ENCODE measurements at places on chromosomes 12 and 14. TPM values are rescaled to one million over a fixed set of nuclear protein-coding genes. Genes with fewer than 3 reads are reported as not detected.

DNA sequence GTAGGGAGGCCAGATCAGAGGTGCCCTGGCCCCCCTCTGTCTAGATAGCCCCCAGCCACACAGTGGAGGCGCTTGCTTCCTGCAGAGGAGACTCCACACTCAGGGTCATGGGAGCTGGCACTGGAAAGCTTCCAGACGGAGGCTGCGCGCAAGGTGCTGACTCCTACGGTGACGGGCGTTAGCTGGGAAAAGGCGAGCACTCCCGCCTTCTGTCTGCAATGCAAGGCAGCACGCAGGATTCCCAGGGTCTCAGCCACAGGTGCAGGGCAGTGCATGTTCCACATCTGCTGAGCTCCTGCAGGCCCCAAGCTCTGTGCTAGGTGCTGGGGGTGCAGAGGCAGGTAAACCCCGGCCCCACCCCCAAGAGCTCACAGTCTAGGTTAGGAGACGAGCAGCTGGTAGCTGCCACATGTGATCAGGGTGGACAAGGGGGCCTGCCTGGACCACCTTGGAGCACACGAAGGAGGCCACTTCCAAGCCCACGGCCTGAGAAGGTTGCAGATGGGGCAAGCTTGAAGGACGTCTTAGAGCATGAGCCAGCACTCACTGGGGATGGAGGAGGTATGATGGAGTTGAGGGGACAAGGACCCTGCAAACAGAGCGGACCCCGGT, 310.9 kb upstream of the DIO3 start:
- no peak for DNase-seq

GRCh38 chr14:32633224-32633859, 304.2 kb downstream of the AKAP6 start:
- no peak for DNase-seq

DNA sequence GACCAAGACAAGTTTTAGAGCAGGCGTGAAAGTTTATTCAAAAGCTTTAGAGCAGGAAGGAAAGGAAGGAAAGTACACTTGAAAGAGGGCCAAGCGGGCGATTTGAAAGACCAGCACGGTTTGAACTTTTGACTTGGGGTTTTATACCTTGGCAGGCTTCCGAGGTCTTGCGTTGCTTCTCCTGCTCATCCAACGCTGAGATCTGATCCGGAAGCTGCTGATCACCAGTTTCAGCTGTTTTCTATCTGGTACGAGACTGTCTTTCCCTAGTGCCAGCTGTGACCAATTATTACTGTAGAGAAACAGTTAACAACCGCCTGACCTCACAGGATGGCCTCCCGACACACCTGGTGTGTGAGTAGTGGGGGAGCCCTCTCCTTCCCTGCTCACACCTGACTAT, 20.6 kb upstream of the SNRPF start:
- no peak for DNase-seq

DNA sequence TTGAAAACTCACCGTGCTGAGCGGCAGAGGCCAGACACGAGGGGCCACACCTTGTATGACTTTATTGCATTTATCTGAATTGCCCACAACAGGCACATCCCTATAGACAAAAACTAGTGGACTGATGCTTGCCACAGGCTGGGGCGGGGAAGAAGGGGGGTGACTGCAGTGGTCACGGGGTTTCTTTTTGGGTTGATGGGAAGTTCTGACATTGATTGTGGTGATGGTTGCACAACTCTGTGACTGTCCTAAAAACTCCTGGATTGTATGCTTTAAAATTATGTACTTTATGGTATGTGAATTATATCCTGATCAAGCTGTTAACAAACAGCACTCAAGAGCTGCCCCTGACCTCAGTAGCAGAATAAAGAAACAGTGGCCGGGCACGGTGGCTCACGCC, 25.7 kb downstream of the DHX37 start:
- no peak for DNase-seq

DNA sequence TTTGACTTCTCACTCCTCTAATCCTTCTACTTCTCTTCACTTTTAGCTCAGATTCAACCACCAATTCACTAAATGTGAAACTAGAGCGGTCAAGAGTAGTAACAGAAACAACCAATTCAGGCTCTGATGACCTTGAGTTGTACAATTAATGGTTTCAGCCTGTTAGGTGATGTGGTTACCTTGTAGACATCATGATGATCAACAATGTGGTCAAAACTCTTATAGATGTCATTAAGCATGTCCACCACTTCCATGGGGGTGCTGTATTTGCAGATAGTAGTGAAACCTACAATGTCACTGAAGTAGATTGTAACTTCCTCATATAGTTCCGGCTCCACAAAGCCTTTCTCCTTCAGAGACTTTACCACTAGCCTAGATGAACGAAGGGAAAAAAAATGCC, 54.1 kb upstream of the PLBD1 start:
- no peak for DNase-seq

GRCh38 chr12:25151476-25151875, 43.5 kb downstream of the DNAI7 start:
- DNase-seq: peak; percentile 75

GRCh38 chr14:72024043-72024407, 91.8 kb downstream of the RGS6 start:
- peak; percentile 15 for DNase-seq

DNA sequence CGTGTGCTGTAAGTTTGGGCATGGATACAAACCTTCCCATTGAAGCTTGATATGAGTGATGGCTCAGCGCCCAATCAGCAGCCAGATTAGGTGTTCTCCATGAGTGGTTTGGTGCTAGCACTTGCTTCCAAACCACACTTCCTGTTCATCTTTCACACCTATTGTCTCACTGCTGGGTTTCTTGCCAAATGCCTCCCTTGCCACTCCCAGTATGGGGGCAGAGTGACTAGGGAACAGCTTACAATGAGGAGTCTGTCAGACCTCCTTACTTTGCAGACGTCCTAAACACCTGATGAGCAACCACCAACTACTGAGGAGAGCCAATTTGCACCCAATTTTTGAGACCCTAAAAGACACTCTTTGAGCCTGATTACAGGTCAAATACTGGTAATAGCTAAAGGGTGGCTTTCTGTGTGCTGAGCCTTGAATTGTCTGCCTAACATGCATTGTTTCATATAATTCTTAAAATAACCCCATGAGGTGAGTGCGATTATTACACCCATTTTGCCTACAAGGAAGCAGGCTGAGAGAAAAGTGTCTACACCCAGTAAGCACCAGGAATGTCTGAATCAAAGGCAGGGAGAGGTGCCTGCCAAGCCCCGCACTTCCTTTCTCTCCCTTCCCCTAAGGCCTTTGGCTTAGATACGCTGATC, 48.4 kb upstream of the FOS start:
- DNase-seq: no peak

- DNase-seq: no peak
Observed at GRCh38 chr14:32472512-32473463, 143.7 kb downstream of the AKAP6 start.

- no peak for DNase-seq
Observed at GRCh38 chr14:20624495-20625070, 16.9 kb downstream of the OR6S1 start.

DNA sequence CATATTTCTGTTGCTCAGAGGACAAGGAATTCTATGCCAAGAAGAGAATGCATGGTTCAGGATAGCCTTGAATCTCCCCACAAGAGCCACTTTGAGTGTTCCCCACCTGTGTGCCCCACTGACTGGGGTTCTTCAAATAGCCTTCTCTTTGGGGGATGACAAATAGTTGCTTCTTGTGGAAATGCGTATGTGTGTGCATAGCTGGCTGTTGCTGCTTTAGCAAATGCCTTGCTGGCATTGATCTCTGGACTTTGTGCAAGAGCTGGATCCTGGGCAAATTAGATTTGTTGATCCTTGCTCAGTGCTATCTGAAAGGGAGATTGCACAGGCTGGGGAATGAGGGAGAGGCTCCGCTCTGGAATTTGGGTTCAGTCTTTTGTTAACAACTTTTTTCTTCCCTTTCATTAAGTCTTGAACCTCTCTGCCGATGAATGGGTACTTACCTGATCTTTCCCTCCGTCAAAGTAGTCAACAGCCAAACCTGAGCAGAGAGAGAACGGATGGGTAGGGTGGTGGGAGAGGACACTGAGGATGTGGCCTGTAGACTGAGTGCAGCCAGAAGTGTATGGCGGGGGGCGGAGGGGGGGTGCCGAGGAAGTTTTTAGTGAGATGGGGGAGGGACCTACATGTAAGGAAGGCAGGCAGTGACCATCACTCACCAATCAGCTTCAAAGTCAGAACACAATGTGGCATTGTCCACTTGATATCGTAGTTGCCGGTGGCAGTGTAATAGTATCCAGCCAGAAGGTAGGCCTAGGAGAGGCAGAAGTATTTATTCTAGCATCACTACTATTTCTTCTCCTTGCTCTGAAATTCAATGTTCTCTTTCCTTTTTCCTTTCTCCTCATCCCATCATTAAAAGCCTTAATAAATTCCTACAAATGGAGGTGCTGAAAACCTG, 10.7 kb downstream of the EMG1 start:
- no peak for DNase-seq

DNA sequence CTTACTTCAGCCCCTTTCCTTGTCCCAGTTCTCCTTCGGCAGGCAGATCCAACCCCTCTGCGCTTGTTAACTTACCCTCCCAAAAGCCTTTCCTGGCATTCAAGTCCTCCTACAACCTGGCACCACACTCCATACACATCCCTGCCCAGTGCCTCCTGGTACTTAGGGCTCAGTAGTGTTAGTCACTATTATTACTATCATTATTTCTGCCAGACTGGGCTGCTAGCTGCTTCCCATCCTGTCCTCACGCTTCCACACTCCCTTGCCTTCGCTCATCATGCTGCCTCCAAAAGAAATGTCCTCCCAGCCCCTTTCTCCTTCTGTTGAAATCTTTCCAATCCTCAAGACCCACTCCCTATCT, 1.6 kb upstream of the HDAC7 start:
- no peak for DNase-seq

GRCh38 chr12:45939759-45940158, 50.6 kb downstream of the SCAF11 start:
- DNase-seq: no peak

DNA sequence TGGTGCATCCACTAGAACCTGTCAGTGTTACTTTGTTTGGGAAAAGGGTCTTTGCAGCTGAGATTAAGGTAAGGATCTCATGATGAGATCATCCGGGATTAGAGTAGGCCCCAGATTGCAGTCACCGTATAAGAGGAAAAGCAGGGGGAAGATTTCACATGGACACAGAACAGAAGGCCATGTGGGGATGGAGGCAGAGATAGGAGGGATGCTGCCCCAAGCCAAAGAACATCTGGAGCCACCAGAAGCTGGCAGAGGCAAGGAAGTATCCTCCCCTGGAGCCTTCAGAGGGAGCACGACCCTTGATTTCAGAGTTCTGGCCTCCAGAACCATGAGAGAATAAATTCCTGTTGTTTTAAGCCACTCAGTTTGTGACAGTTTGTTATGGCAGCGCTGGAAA, 39.6 kb downstream of the CMKLR1 start:
- no peak for DNase-seq

DNA sequence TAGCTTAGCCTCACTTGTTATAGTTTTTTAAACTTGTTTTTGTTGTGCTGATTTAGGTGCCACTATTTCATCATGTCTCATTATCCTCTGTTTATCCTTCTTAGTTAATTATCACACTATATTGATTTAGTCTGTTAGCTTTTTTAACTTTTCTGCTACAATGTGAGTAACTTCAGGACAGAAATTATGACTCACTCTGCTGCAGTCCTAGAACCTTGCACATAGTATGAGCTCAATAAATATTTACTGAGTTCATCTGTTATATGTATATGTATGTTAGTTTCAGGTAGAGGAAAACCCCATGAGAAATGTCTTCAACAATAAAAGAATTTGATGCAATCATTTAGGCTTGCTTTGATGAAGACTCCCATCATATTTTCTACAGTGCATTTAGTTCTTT, 224.3 kb upstream of the NAV3 start:
- no peak for DNase-seq

GRCh38 chr12:57521525-57522010, 1.1 kb upstream of the MBD6 start:
- DNase-seq: peak; percentile 30

DNA sequence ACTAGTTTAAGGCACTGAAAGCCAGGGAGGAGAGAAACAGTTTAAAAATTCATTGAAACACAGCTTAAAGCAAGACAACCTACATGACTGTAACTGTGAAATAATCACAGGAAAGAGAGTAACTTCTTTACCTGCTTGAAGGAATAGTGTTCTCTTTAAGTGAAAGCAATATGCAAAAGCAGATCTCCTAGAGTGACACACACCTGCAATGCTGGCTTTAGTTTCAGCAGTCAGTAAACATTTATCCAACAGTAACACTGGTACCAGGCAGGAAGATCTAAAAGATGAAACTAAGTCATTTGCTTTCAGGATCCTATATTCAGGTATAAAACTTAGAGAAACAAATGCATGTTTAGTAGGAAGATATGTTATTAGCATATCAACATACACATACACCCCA, 85.3 kb upstream of the PPM1H start:
- no peak for DNase-seq

- no peak for DNase-seq
Observed at GRCh38 chr14:24186831-24187538, 1.6 kb downstream of the IPO4 start.

DNA sequence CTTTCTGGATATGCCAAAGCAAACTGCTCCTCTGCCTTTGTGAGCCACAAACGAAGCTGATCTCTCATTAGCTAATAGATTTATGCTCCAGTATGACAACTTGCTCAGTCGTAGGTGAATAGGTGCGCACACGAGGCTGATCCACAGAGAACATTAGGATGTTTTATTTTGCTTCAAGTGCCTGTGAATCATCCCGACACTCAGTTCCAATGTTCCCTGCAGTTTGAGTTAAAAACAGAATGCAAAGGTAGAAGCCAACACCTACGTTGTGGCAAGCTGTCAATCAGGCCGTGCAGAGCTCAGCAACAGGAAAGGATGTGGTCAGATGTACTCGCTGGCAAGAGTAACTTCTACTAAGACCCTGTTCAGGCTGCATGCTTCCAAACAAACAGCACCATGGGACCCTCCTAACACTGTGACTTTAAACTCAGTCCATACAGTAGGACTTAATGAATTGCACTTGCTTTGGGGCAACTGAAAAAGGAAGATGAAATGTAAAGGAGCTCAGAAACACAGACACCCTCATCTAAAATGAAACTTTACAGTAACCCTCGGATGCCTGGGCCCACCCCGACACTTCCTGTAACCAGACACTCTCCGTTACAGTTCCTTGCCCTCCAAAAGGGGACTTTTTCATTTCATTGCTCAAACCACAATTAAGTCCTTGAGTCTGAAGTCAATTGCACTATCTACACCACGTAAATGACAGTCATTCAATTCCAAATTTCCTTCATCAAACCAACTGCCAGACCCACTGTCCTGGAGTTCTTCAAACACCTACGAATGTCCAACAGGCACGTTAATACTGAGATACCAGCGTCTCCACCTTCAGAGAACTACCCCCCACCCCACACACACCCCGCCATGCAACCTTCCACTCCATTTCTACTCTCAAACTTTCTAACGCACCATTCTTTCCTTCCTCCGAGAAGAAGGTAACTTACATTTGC, 1.6 kb downstream of the CCDC88C start:
- no peak for DNase-seq

The SIX1 gene
- 7.4 TPM for total RNA-seq

The SLC7A7 gene
- total RNA-seq: 0.85 TPM

The SRGAP1 gene
- total RNA-seq: 26.8 TPM

The AMDHD1 gene
- 0.54 TPM for total RNA-seq

The FRMD6 gene
- total RNA-seq: 40.7 TPM

The KRT84 gene
- not detected for total RNA-seq

The AKAP3 gene
- total RNA-seq: 0.26 TPM

The NPAS3 gene
- total RNA-seq: 0.23 TPM

The SLC24A4 gene
- total RNA-seq: not detected

The FLVCR2 gene
- 9.7 TPM for total RNA-seq

The PYM1 gene
- total RNA-seq: 32.2 TPM

The LMBR1L gene
- 34.4 TPM for total RNA-seq

The KIF26A gene
- total RNA-seq: 4.4 TPM
